Activated CD4-positive, alpha-beta T cell treated with anti-CD3 and anti-CD28 coated beads for 1 hour (primary cell): ENCODE measurements at places on chromosomes 5 and 9.

- DNase-seq = no peak
These were observed 19.9 kb upstream of the ERAP2 start for GRCh38 chr5:96856371-96856770.

DNA sequence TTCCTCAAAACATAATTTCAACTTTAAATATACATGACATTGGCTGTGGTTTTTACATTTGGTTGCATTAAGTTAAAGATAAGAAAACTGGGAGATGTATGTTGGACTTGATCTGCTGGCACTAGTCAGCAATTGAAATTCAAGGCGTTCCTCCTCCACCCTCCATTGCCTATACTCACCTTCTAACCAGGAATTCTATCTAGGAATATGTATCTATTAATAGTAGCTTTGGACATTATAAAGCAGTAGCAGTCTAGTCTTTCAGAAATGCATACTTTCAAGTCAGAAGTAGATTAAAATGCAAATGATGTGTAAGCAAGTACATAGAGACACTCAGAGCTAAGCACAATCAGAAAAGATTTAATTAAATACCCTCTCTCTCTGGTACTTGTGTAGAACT lies 24.9 kb downstream of the FER start:
- no peak for DNase-seq

DNA sequence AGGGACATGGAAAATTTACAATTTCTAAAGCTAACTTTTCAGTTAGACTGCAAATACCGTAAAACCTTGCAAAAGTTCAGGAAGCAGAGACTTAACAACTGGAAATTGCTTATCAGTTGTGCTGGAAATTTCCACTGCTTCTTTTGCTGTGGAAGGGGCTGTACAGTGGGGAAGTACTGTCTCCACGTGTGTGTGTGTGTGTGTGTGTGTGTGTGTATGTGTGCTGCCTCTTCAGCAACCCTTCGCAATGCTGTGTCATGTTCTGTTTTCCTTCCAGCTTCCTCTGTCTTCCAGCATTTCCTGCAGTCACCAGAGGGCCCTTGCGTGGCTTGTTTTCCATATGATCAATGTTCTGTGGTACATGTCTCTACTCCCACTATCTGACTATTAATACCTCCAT lies 87.5 kb upstream of the RANBP3L start:
- no peak for DNase-seq

- DNase-seq = no peak
These were observed 110.0 kb downstream of the PLPPR1 start for GRCh38 chr9:101138509-101138908.

DNA sequence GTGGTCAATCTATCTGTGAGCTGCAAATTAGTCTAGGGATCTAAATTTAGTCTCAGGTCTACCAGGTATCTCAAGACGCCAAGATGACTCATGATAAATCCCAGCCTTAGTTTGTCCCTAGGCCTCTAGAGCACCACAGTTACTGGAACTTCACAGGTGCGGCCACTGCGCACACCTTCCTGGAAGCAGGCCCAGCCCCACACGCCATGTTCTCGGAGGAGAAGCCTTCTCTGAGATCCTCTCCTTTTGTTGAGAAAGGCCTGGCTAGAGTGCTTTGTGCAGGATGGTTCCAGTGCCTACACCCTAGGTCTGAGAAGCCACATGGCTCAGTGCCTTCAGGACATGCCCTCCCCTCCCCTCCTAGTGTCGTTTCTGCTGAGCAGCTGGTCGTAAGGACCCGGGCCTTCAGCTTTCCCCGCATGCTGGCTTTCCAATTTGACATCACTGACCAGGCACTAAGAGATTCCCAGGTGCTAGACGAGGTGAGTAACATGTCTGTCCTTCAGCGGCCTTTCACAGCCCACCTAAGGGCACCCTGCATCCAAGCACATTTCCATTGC lies 51.9 kb downstream of the IPPK start:
- no peak for DNase-seq

DNA sequence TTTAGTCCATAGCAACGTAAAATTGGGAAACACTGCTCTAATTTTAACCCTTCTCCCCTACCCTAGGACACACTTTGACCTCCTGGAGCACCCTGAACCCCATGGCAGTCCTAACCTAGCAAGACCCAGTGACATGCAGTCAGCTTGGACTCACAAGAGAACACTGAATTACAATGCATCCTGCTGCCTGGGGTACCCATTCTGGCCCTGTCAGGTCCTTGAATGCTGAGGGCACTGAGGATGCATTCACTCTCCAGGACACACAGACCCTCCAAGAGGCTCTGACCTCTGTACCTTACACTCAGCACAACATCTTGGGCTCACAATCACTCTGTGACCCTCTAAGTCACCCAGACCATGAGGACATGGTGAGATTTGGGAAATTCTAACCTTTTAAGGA lies 1.8 kb upstream of the PROP1 start:
- no peak for DNase-seq

GRCh38 chr9:26694381-26695297 lies 198.0 kb downstream of the CAAP1 start:
- DNase-seq = no peak
